Fibroblast of skin of left quadriceps (primary cell): ENCODE measurements at places on chromosomes 2 and 18.

GRCh38 chr18:31633392-31634330 is 42.0 kb downstream of the TTR start:
- DNase-seq, result no peak

GRCh38 chr2:201118121-201118960 is 2.4 kb downstream of the CFLAR start:
- no peak for DNase-seq

DNA sequence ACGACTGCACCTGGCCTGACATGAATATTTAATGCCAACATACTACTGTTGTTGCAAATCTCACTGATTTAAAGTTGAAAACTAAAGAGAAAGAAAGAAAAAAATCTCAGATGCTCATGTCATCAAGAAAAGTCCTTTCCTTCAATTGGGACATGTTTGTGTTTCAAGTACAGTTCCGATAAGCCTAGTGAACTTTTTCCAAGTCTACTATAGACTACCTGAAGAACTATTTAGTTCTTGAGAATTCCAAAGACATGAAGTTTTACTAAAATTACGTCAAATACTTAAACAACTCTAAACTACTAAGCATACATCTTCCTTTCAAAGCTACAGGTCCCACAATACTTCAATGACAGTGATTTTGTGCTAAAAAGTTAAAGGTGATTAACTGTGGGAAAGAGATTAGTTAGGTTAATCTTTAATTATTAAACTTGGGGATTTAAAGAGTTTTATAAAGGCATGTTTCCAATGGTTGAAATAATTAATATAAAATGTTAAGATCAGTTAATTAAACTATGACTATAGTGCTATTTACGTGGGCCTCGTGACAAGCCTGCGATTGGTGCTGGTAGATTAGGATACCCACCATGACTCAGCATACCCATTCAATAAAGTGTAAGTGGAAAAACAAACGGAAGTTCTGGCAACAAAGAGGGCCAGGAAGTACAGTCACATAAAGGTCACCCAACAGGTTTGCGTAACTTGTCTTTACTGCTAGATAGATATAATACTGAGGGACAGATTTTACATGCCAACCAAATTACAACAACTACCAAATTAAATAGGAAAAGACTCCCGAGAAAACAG is 55.5 kb downstream of the SEPTIN10 start:
- no peak for DNase-seq

DNA sequence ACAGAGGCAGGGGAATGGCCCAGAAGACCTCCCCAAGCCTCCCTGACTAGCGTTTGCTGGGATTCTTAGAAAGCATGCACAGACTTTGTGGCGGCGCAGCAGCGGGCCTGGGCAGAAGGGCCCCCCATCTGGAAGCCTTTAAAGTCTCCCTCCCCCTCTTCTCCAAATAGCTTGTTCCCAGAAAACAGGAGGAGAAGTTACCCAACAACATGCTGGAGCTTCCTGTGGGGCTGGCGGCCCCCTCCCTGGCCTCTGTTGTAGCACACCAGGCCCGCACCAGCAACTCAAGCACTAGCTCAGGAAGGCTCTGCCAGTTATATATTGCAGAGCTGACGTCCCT is 334.8 kb downstream of the DYSF start:
- peak; percentile 88 for DNase-seq

DNA sequence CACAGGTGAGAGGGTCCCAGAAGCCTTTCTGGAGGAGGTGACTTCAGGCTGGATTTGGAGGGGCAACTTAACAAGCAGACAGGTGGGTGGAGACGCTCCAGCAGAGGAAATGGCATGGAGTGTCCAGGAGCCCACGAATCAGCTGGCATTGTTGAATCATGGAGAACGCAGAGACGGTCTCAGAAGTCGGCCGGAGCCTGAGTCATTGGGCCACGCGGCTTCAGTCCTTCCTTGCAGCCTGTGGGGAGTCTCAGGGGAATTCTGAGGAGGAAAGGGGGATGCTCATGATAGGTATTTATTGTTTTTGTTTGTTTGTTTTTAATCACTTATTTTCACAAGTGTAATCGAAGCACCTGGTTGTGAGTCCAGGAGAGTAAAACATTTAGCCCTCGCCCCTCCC is 184.6 kb upstream of the HDAC4 start:
- no peak for DNase-seq

- peak; percentile 35 for DNase-seq
Observed at GRCh38 chr2:25700221-25700660, 26.9 kb upstream of the DTNB start.

DNA sequence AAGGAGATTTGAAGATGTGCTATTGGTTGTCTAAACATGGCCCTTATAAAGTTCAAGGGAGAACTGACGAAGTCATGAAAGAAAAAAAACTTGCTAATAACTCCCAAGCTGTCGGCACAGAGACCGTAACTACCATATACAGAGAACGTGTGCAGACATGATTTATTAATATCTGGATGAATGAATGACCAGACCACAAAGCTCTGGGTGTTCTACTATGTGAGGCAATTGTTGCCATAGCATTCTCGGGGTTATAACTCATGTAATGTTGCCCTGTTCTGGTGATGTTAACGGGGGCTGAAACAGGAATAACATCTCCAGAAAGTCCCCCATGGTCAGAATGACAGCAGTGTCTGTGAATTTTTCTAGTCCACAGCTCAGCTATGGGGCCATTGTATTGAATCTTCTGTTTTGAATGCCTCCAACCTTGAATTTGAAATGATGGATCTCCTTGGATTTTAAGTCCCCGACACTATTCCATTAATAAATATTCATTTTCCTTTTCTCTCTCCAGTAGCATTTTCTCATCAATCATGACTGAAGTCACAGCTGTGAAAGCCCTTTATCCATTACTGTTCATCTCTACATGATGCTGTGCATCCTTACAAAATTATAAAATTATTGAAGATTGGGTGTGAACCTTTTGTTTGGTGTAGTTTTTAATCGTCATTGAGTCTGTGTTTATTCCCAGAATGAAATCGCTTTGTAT is 483.4 kb upstream of the KLHL29 start:
- no peak for DNase-seq

- DNase-seq, result no peak
Observed at GRCh38 chr2:175476374-175476773, 294.9 kb upstream of the ATP5MC3 start.
